Psoas muscle (tissue), 8 donors: ENCODE measurements at places on chromosomes 6 and 20. TPM values are rescaled to one million over a fixed set of nuclear protein-coding genes. Genes with fewer than 3 reads are reported as not detected.

DNA sequence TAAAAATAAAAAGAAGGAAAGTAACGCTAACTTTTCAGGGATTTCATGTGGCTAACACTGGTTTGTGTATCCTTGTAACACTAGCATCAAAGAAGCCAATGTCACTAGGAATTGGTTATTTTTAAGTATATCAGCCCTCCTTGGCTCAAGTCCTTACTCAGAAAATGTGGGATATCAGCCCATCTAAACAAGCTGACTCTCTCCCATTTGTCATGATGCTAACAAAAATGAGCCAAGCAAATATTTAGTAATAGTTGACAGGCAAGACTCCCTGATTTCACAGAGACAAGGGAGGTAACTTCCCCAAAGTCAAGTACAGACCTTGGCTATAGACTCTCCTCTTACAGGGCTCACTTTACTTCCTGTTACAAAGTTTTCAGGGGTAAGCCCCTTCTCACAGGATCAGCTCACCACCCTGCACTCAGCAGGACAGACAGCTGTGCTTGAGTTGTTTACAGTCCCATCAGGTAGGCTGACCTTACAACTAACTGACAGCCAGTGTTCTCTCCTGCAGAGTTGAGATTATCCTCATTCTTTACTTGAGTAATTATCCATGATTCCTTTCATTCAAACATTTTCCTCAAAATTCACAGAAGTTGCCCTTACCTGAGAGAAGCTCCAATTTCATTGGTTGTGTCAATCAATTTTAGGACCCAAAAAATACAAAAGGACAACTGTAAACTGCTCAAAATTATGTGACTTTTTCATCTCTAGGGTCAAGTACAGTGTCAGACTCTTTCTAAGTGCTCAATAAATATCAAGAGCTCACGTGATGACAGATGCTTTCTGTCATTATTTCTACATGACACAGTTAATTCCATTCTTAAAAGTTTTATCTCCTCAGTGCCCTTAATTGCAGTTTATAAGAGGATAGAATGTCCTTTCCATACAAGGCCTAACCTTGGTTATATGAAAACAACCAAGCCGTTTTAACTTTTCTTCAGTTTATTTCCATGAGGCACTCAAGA lies 38.1 kb upstream of the BMP5 start:
- DNase-seq: no peak

GRCh38 chr6:106771822-106772221 lies 142.4 kb downstream of the QRSL1 start:
- no peak for DNase-seq

DNA sequence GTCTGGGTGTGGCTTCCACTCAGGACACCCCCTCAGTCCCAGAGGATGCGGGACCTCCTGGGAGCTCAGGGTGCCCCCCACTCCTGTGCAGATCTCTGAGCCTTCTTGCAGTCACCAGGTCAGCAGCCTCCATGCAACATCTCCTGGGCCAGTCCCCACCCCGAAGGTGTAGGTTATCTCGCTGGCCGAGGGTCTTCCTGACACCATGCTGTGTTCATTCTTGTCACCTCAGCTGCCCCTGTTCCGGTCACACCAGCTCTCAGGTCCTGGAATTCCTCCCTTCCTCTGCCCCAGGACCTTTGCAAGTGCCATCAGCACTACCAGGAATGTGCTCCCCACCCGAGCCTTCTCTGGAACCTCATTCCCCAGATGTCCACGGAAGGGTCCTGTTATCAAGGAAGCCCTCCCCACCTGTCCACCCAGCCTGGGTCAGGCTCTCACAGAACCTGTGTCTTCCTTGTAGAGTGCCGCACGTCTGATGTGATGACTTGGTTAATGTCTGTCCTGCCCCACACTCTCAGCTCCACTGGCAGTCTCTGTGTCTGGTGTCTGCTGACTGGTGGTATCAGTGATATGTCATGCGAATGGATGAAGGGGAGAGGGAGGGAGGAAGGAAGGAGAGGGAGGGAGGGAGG lies 329.6 kb downstream of the TAF4 start:
- no peak for DNase-seq

- DNase-seq: no peak
Measured at GRCh38 chr20:34888468-34888867, 12.1 kb downstream of the ACSS2 start.

DNA sequence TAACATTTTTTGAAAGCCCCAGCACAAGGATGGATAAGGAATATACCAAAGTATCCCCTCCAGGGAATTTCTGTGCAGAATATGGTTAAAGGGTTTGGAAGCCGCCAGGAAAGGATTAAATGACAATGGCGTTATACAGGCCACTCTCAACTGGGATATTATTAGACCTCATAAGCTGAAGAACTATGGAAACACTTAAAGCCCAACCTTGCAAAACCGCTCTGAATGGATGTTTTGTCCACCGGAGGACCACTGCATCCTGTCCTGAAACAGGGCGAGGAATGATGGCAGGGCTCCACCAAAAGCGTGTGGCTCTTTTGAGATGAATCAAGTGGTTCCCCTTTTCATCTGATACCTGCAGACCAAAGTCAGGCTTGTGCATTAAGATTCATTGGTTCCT lies 32.4 kb downstream of the NFATC2 start:
- DNase-seq: no peak

UBE2V1 gene
- 78.1 TPM for total RNA-seq

GRCh38 chr20:59942245-59942644 lies 2.1 kb downstream of the FAM217B start:
- DNase-seq: no peak

GRCh38 chr6:16769131-16769985 lies 8.1 kb upstream of the ATXN1 start:
- DNase-seq: no peak

COL12A1 gene
- total RNA-seq: 23.2 TPM

DNA sequence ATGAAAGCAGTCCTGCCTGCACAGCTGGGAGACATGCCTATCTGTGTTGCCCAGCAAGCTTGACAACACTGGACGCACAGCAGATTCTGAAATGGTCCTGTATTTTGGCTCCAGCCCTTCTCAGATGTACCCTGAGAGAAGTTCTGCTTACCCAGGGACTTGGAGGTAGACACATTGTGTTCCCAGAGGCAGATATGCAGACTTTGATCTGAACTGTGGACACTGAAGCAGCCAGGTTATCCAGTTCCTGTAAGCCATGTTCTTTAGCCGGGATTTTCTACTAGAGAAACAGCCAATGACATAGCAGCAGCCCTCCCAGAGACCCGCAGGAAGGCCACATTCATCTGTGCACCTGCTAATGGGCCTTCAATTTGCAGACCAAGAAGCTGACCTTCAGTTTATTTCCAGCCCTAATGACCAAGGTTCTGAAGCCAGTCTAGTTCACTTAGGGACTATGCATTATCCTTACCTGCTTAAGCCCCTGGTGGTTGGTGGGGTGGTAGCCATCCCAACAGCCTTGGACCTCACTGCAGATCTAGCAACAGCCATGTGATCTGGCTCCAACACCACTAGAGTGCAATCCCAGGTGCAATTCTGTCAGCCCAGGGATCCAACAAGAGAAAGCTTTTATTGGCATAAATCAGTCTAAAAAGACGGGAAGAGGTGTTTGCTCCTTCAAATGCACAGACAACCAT lies 134.2 kb downstream of the MEI4 start:
- DNase-seq: no peak

- no peak for DNase-seq
Measured at GRCh38 chr6:113281014-113281413, 576.1 kb upstream of the MARCKS start.

HTR1E gene
- total RNA-seq: not detected
